PC-3 (cell line): ENCODE measurements at places on chromosomes 3 and 15. TPM values are rescaled to one million over a fixed set of nuclear protein-coding genes. Genes with fewer than 3 reads are reported as not detected.

DNA sequence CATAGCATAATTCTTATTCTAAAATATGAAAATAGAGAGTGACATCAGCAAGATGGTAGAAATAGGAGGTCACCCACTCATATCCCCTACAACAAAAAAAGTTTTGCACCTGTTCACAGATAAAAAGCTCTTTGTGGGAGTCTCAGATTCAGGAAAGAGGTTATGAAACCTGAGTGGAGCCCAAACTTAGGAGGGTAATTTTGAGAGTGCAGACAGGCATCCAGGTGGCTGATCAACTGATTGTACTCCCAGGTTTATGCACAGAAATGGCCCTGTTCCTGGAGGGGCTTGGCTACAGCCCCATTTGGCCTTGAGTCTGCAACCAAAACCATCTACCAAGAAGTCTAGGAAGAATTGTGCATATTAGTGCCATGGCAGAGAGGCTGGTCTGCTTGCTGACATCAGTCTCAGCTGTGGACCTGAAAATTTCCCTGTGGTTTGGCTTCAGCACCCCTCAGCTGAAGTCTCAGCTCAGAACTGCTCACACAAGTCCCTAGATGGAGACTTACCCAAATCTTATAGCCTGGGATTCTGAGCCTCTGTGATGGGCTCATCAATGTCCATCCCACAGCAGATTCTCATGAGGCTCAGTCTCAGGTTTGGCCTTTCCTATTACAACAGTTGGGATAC is 291.6 kb downstream of the IL20RB start:
- no peak for DNase-seq
- H3K27me3 ChIP-seq = no peaks in the 10 kb centered on the region
- no peak overlapping the region for H3K27ac ChIP-seq
- no peak overlapping the region for H3K4me3 ChIP-seq
- H3K36me3 ChIP-seq = no peaks in the 10 kb centered on the region

Gene POTEB2
- total RNA-seq = not detected in 2 replicates

DNA sequence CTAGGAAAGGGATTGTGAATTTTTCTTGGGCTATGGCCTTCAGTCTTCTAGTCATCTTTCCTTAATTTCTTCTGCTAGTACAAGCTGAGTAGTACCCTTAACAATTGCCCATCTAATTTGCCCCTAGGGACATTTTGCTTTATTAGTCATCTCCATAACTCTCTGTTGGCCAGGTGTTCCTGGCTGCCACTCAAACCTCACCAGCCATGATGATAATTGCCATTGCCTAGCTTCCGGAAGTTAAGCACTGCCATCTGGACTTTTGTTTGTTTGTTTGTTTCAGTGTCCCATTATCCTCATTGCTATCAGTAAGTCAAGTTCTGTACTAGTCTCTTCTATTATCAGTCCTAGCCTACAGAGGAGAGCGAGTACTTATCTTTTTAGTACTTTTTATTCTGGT is 36.6 kb upstream of the UBL7 start:
- no peaks in the 10 kb centered on the region for H3K27me3 ChIP-seq
- H3K36me3 ChIP-seq = no peaks in the 10 kb centered on the region
- H3K4me1 ChIP-seq = peaks cover 14% of the 10 kb centered on the region

GRCh38 chr3:57068437-57069089 is 8.1 kb downstream of the SPATA12 start:
- no peaks in the 10 kb centered on the region for H3K36me3 ChIP-seq
- peak overlapping the region; percentile 41 for H3K4me3 ChIP-seq
- no peaks in the 10 kb centered on the region for H3K27me3 ChIP-seq

GRCh38 chr3:106281221-106281620 is 412.4 kb upstream of the CBLB start:
- no peaks in the 10 kb centered on the region for H3K4me1 ChIP-seq
- H3K36me3 ChIP-seq = no peaks in the 10 kb centered on the region
- no peak overlapping the region for H3K4me3 ChIP-seq
- no peaks in the 10 kb centered on the region for H3K27me3 ChIP-seq

DNA sequence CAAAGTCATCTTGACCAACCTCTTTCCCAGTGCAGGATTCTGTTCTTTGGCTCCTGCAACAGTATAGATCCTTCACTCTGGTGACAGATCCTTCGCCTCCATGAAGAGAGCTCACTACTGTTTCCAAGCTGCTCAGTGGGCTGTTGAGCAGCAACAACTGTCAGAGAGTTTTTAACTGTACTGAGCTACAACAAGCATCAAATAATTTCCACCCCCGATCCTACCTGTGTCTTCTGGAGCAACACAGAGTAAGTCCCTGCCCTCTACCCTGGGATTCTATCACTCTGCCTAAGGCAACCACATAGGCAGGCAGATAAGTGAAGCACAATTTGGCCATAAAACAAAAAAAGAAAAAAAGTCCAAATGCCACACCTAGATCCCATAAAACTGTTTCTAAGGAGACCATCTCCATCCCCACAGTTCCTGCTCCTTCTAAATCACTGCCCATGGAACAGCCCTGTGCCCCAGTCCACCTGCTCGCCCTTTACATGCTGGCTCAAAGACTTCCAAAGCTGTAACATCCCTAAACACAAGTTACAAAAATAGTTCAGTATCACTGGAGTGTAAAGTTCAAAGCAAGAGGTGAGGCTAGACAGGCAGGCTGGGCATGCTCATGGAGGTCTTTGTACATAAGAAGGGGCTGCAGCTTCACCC is 37.8 kb upstream of the ANPEP start:
- peaks cover 55% of the 10 kb centered on the region for H3K4me1 ChIP-seq
- peak overlapping the region; percentile 100 for H3K27ac ChIP-seq
- H3K4me3 ChIP-seq = no peak overlapping the region

DNA sequence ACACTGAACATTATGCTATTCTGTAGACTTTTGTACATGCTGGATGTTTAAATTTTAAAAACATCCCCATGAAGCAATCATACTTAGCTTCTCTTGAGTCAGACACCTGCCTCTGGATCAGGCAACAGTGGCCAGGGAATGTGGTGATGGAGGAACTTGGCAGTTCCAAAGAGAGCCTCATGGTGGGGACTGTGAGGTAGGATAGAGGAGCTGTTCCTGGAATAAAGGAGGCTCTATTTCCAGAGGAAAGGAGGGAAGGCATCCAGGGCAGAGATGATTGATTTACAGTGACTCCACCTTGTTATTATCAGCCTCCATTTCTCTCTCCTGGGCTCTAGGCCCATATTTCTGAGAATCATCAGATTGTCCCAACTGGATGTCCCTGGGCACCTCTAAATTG is 35.0 kb upstream of the ABHD17C start:
- peak; percentile 79 for DNase-seq
- peaks cover 18% of the 10 kb centered on the region for H3K4me1 ChIP-seq
- H3K27ac ChIP-seq = 0 out of 2 replicates have a peak overlapping the region, but pooled peaks have one; percentile 12
- H3K36me3 ChIP-seq = no peaks in the 10 kb centered on the region

GRCh38 chr3:69326855-69327300 is 59.0 kb downstream of the FRMD4B start:
- H3K27ac ChIP-seq = no peak overlapping the region
- no peaks in the 10 kb centered on the region for H3K36me3 ChIP-seq
- no peak for DNase-seq

DNA sequence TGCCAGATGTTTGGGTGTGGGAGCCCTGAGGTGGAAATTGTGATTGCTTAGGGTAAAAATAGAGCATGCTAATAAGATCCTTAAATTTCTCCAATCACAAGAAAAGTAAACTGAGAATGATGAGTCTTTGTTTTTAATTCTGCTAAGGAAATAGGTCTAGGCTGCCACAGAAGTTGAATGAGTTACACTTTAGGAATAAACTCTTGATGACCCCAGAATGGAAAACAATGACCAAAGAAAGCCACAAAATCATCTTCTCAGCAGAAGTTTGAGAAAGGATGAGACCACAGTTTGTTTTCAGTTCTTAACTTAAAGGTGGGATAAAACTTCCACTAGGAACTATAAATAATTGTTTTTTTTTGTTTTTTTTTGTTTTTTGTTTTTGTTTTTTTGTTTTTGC is 164.6 kb upstream of the BCL6 start:
- no peaks in the 10 kb centered on the region for H3K27me3 ChIP-seq
- no peak overlapping the region for H3K4me3 ChIP-seq
- DNase-seq = no peak
- peaks cover 31% of the 10 kb centered on the region for H3K4me1 ChIP-seq
- no peak overlapping the region for H3K27ac ChIP-seq

DNA sequence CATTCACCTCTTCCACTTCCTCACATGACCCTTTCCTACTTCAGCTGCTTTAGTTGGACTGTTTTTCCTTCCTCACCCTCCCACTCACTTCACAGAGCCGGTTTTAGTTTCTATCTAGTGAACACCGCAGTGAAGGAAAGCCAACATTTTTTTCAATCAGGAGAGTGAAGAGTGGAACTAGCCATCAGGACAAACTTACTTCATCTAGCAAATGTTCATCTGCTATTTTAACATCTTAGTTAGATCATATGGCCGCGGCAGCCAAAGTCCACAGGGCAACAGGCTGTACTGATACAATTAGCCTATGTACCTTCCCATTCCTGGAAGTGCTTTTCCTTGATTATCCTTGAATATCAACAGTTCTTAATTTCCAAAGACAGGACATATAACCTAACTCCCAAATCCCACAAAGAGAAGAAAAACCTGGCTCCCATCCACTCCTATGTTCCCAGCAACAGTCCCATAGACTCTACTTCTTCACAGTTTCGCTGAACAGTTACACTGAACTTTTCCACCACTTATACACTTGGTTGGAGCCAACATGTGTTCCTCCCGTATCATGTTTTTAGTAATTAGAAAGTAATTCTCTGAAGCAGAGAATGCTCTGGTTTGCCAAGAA is 456.2 kb upstream of the THBS1 start:
- DNase-seq = no peak
- peak overlapping the region; percentile 88 for H3K27ac ChIP-seq
- H3K36me3 ChIP-seq = no peaks in the 10 kb centered on the region
- H3K4me1 ChIP-seq = peaks cover 57% of the 10 kb centered on the region
- H3K27me3 ChIP-seq = no peaks in the 10 kb centered on the region

GRCh38 chr15:77659350-77660321 is 26.9 kb upstream of the LINGO1 start:
- H3K36me3 ChIP-seq = no peaks in the 10 kb centered on the region
- H3K27me3 ChIP-seq = no peaks in the 10 kb centered on the region
- no peak overlapping the region for H3K4me3 ChIP-seq
- H3K4me1 ChIP-seq = no peaks in the 10 kb centered on the region

- H3K4me3 ChIP-seq = no peak overlapping the region
- no peaks in the 10 kb centered on the region for H3K36me3 ChIP-seq
- H3K27ac ChIP-seq = no peak overlapping the region
- peaks cover 7% of the 10 kb centered on the region for H3K4me1 ChIP-seq
These were observed 46.6 kb downstream of the MAGI1 start for GRCh38 chr3:65992106-65992505.

- H3K27me3 ChIP-seq = no peaks in the 10 kb centered on the region
- H3K4me1 ChIP-seq = peaks cover 42% of the 10 kb centered on the region
- H3K36me3 ChIP-seq = no peaks in the 10 kb centered on the region
- DNase-seq = peak; percentile 86
- H3K4me3 ChIP-seq = peak overlapping the region; percentile 46
- peak overlapping the region; percentile 90 for H3K27ac ChIP-seq
These were observed 22.6 kb downstream of the LMCD1 start for GRCh38 chr3:8524249-8524648.

GRCh38 chr3:189745622-189746021 is 114.4 kb downstream of the TP63 start:
- no peak for DNase-seq
- no peak overlapping the region for H3K27ac ChIP-seq
- no peaks in the 10 kb centered on the region for H3K4me1 ChIP-seq
- no peak overlapping the region for H3K4me3 ChIP-seq
- no peaks in the 10 kb centered on the region for H3K27me3 ChIP-seq
- H3K36me3 ChIP-seq = no peaks in the 10 kb centered on the region

Gene SCAANT1
- total RNA-seq = not detected in 2 replicates

- H3K36me3 ChIP-seq = no peaks in the 10 kb centered on the region
- H3K4me1 ChIP-seq = no peaks in the 10 kb centered on the region
- no peak overlapping the region for H3K27ac ChIP-seq
- H3K27me3 ChIP-seq = no peaks in the 10 kb centered on the region
- H3K4me3 ChIP-seq = no peak overlapping the region
These were observed 21.8 kb downstream of the MAP2K5 start for GRCh38 chr15:67564021-67564967.

GRCh38 chr3:49757197-49757596 is 29.1 kb downstream of the IP6K1 start:
- DNase-seq = no peak
- no peaks in the 10 kb centered on the region for H3K27me3 ChIP-seq
- H3K4me1 ChIP-seq = no peaks in the 10 kb centered on the region
- H3K4me3 ChIP-seq = no peak overlapping the region
- no peak overlapping the region for H3K27ac ChIP-seq

DNA sequence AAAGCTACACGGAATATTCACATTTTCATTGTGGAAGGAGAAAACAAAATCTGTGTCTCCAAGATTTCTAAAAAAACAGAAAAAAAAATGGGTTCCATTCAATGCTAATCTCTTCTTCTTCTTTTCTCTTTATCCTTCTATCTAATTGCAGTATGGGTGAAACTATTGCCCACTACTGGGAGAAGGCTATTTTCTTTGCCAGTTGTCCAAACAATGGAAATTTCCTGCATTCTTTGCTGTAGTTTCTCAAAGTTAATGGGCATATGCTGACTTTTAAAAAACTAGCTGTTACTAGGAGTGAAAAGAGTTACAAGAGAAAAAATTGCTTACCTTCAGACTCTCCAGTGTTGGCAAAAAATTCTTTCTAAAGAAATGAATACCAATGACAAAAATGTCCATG is 179.3 kb upstream of the ANKRD28 start:
- no peaks in the 10 kb centered on the region for H3K36me3 ChIP-seq
- no peak overlapping the region for H3K27ac ChIP-seq
- no peak for DNase-seq
- H3K4me3 ChIP-seq = no peak overlapping the region

DNA sequence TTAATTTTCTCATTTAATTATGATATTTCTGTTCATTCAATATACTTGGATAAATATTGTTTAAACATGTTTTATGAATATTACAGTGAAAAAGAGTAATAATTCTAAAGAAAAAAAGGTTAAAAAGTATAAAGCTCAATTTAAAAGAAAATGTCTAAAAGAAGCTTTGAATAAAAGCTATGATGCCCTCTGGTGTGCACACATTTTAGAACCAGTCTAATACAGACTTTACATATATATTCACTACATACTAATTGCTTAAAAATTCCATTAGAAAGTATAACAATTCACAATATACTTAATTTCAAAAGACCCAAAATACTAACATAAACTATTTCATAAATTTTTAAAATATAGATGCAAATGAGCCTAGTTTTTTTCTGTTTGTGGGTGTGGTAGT is 909.1 kb upstream of the ROBO1 start:
- H3K36me3 ChIP-seq = no peaks in the 10 kb centered on the region
- no peak for DNase-seq
- H3K4me1 ChIP-seq = no peaks in the 10 kb centered on the region
- no peak overlapping the region for H3K27ac ChIP-seq

Gene PLA2G4E
- not detected in 2 replicates for total RNA-seq
